Activated CD4-positive, CD25-positive, alpha-beta regulatory T cell treated with anti-CD3 and anti-CD28 coated beads, Interleukin-2, amount 50 U/mL, for 72 hours (primary cell): ENCODE measurements at places on chromosomes 13 and 19.

- no peak for DNase-seq
Measured at GRCh38 chr13:29852472-29853054, 2.1 kb upstream of the UBL3 start.

DNA sequence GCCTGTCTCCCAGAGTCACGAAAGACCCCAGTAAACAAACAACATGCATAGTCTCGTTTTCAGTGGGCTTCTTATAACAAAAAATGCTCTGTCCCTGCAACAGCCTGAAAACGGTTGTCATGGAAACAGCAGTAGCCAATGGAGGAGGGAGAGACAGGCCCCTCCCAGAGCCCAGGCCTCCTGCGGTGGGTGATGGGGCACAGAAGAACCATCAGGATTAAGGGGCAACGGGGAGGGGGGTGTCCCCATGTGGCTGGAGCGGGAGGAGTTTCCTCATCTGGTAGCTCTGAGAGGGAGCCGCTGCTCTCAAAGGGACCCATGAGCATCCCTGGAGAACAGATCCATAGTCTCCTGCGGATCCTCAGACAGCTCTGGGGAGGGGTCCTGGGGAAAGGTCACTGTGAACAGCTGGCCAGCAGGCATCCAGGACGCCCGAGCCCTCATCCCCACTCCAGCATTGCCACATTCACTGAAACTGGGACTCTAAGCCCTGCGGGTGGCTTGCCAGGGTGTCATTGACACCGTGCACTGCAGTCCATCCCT lies 37.5 kb upstream of the PNMA8B start:
- DNase-seq: no peak

DNA sequence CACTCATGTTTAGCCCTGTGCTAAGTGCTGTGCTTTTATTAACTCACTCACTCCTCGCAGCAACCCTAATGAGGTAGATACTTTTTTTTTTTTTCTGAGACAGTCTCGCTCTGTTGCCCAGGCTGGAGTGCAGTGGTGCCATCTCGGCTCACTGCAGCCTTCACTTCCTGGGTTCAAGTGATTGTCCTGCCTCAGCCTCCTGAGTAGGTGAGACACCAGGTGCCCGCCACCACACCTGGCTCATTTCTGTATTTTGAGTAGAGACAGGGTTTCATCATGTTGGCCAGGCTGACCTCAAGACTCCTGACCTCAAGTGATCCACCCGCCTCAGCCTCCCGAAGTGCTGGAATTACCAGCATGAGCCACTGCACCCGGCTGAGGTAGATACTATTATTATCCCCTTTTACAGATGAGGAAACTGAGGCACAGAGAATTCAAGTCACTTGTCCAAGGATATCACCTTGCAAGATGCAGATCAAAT lies 2.5 kb downstream of the ITPKC start:
- DNase-seq: no peak

- DNase-seq: no peak
Measured at GRCh38 chr13:35961461-35962220, 169.5 kb downstream of the DCLK1 start.

DNA sequence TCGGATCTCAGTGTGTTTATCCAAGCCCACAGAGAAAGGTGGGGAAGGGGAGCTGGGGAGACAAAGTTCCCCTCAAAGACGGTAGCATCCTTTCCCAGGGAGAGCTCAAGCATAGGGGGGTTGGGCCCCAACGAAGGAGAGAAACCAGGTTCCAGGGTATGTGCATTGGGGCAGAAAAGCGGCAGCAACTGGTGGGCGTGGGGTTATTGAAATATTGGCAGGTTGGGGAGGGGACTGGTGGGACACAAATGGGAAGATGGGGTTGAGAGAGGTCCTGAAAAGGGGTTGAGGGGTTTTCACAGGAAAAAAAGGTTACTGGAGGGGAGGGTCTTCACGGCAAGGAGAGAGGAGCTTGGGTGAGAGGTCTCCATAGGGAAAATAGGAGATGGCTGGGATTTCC lies 1.0 kb downstream of the ASF1B start:
- DNase-seq: no peak

DNA sequence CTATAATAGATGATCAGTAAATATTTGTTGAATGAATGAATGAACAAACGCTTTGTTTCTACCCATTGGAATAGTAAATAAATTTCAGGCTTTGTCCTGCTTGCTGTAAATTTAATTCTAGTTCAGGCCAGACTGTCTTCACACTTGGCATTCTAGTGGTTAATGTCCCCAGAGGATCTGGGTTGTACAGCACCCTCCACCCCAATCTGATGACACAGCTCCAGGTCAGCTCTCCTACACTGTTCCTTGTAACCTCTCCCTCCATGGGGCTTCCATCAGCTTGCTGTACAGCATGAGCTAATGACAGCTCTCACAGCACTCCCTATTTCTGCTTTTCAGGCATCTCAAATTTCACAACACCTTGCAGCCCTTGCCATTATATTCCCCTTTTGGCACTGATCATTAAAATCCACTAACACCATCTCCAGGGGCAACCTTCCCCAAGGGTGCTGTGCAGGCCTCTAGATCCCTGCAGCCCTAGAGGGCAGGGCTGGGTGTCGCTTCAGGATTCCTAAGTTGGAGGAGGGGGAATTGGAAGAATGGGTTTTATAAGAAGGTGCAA lies 12.7 kb upstream of the KL start:
- DNase-seq: no peak

GRCh38 chr19:23222998-23223652 lies 27.1 kb downstream of the ZNF724 start:
- DNase-seq: no peak

- DNase-seq: no peak
Measured at GRCh38 chr13:46476174-46476573, 76.8 kb upstream of the LRCH1 start.

GRCh38 chr13:48938308-48938943 lies 37.3 kb upstream of the FNDC3A start:
- DNase-seq: no peak

GRCh38 chr19:35935911-35936737 lies at the start of gene LRFN3:
Gene LRFN3, plus strand, starts transcription at chr19:35936374. Its CDS starts 3,052 bp downstream, at chr19:35939426.
- DNase-seq: peak; percentile 52

DNA sequence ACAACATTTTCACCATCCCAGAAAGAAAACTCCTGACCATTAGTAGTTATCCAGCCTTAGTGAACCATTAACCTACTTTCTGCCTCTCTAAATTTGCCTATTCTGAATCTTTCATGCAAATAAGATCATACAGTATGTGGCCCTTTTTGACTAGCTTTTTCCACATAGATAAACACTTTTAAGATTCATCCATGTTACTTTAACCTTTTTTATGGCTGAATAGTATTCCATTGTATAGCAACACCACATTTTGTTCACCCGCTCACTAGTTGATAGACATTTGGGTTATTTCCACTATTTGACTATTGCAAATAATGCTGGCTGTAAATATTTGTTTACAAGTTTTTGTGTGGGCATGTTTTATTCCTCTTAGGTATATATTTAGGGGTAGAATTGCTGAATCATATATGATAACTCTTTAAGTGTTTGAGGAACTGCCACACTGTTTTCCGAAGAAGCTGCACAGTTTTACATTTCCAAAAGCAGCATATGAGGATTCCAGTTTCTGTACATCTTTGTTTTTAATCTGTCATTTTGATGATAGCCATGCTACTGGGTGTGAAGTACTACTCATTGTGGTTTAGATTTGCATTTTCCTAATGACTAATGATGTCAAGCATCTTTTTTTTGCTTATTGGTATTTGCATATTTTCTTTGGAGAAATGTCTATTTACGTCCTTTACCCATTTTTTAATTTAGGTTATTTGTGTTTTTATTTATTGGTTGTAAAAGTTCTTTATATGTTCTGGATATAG lies 17.1 kb downstream of the COG6 start:
- DNase-seq: no peak

DNA sequence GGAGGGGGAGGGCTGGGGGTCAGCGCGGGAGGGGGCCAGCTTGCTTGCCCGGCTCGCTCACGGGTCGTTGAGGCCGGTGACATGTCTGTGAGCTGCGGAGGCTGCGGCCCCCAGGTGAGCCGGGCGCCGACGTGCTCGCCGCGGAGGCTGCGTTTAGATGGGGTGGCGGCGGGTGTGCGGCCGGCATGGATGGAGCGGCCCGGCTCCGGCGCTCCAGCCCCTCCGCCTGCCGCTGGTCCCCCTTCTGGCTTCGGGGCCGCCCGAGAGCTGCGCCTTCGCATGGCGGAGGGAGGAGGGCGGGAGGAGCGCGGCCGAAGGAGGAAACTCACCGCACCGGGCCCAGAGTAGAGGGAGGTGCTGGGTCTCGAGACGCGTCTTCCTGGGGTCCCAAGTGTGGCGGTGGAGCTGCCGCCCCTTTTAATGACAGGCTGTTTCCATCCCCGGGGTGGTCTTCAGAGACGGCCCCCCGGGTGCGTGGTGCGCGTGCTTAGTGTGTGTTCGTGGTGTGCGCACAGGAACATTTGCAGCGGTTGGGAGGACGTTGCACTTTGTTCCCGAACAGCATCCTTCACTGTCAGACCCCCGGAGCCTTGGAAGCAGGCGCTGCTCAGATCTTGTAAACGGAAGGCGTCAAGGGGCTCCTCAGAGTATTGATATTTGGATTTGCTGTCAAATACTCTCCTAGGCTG lies at the start of gene AKAP11:
Gene AKAP11, plus strand, starts transcription at position 38 of the 689 bp plus-strand sequence. CDS start 14,197 bp downstream, outside the sequence.
- peak; percentile 62 for DNase-seq
